GM13976 (cell line): ENCODE measurements at places on chromosomes 12 and 14.

GRCh38 chr12:53196486-53196885 is 10.6 kb downstream of the ITGB7 start:
- no peak for DNase-seq

GRCh38 chr14:101075801-101076413 is 172.4 kb upstream of the RTL1 start:
- DNase-seq, result no peak

DNA sequence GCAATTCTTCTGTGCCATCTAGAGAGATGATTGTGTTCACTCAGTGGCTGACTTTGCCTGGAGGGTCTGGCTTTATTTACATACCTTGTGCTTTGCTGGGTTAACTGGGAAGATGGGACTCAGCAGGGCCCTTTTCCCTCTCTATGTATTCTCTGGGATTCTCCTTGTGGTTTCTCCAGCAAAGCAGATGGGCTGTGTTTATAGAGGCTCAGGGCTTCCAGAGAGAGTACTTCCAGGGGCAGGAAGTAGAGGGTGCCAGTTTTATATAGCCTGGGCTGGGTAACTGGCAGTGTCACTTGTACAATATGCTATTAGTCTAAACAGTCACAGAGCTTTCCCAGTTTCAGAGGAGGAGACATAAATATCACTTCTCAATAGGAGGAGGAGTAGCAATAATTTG is 509.9 kb downstream of the DIO2 start:
- DNase-seq, result no peak

- DNase-seq, result peak; percentile 59
Observed at GRCh38 chr12:110314308-110314707, 33.3 kb downstream of the ATP2A2 start.

GRCh38 chr12:69898236-69898635 is 73.2 kb downstream of the MYRFL start:
- DNase-seq, result no peak

DNA sequence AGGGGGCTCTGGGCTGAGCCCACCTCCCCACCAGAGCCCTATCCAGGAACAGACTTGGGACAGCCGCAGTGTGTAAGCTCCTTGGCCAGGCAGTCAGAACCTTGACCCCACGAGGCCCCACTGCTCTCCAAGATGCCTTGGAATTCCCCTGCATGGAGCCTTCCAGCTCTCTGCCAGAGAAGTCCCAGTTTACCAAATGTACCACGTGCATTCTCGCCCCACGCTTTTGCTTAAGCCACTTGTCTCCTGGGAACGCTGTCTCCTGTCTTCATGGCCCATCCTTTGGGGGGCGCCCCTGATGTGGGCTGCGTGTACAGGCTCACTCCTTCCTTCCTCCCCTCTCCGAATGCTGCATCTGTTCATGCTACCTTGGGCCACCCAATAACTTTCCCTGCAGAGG is 7.9 kb downstream of the FAIM2 start:
- no peak for DNase-seq

DNA sequence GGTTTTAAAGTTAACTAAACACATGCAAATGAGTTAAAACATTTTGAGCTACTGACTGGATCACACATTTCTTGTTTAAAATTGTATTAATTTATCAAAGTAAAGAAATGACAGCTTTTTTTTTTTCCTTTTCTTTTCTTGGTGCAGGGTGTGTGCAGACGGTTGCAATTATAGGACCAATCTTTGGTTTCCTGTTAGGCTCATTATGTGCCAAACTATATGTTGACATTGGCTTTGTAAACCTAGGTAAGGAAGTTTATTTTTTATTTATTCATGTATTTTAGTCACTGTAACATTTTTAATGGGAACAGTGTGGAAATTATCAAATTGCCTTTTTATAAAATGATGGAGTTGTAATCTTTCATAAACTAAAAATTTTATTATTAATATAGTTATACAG is 21.9 kb downstream of the SLCO1C1 start:
- DNase-seq, result no peak

- no peak for DNase-seq
Observed at GRCh38 chr12:46667551-46667950, 158.2 kb downstream of the SLC38A4 start.

GRCh38 chr14:53942970-53943750 is 13.5 kb downstream of the BMP4 start:
- no peak for DNase-seq

DNA sequence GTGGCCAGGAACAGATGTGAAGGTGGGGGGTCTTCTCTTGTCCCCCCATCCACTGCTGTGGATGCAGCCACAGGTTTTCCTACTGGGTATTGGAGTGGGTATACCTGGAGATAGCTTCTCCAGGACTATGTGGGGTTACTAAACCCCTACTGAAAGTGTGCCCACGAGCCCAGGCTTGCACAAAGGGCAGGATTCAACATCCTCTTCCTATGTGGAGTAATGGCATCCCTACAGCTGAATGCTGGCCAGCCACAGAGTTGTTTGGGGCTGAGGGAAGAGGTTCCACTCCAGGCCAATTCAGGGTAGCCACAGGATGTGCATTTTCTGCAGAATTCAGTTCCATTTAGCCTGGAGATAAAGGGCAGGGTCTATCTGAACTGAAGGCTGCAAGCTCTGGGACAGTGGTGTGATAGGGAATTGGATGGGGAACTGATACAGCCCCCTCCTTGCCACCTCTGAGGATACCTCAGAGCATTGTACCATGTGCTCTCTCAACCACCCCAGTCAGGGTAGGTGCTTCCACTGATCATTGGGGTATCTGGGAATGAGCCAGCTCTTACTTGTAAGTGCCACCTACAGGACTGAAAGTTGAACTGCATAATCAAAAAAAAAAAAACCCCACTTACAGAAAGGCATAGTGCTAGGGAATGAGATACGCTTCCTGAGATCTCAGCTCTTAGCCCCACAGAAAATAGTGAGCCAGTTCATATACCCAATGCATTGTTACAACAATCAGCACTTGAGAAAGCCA is 187.1 kb downstream of the KITLG start:
- DNase-seq, result no peak

GRCh38 chr12:131432532-131433260 is 278.2 kb upstream of the SFSWAP start:
- peak; percentile 85 for DNase-seq

DNA sequence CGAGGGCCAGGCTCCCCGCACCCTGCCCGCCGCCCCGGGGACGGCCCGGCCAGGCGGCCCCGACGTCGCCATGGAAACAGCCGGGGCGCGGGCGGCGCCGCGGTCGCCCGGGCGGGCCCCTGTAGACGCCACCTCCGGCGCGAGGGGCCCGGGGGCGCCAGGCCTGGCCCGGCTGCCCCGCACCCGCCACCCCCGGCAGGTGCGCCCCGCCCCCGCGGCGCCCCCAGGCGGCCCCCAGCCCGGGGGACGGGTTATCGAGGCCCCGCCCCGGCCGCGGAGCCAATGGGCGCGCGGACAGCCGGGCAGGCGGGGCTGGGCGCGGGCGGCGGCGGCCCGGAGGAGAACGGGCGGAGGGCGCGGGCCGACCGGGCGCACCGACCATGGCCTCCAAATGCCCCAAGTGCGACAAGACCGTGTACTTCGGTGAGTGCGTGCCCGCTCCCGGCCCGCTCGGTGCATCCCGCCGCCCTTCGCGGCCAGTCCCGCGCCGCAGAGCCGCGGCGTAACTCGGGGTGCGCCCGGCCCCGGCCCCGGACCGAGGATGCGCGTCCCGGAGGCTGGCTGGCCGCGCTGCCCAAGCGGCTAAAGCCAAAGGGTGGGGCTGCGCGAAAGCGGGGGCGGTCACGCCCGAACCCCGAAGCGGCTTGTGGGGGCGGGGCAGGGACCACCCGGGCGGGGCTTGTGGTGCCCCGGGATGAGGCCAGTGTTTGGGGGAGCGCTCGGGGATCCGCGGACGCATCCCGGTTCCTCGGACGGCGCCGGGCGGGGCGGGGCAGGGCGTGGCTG is at the start of gene CRIP2:
Gene CRIP2 (plus strand): TSS at position 339 of the 786 bp plus-strand sequence. CDS start 42 bp downstream, at position 381.
- DNase-seq, result peak; percentile 86

GRCh38 chr14:78519863-78520262 is 349.7 kb downstream of the NRXN3 start:
- DNase-seq, result peak; percentile 15

- DNase-seq, result no peak
Observed at GRCh38 chr12:21801522-21802288, 27.2 kb upstream of the KCNJ8 start.

DNA sequence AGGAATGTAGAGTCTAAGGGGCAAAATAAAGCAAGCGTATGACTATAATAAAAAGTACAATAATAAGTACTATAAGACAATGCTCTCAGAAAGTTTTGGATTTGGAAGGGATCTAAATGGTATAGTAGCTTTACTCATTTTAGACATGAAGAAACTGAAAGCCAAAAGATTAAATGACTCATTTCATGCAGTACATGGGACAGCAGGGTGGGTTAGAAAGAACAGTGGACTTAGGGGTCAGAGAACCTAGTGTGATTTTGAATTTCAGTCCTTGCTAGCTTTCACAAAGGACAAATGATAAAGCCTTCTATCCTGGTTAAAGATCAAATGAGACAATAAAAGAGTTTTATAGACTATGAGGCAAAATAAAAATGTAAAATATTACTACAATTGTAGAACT is 6.8 kb upstream of the LEMD3 start:
- peak; percentile 34 for DNase-seq

GRCh38 chr12:2289525-2289924 is 236.7 kb downstream of the CACNA1C start:
- no peak for DNase-seq

GRCh38 chr14:84351646-84352045 is 1178.3 kb upstream of the FLRT2 start:
- DNase-seq, result no peak

DNA sequence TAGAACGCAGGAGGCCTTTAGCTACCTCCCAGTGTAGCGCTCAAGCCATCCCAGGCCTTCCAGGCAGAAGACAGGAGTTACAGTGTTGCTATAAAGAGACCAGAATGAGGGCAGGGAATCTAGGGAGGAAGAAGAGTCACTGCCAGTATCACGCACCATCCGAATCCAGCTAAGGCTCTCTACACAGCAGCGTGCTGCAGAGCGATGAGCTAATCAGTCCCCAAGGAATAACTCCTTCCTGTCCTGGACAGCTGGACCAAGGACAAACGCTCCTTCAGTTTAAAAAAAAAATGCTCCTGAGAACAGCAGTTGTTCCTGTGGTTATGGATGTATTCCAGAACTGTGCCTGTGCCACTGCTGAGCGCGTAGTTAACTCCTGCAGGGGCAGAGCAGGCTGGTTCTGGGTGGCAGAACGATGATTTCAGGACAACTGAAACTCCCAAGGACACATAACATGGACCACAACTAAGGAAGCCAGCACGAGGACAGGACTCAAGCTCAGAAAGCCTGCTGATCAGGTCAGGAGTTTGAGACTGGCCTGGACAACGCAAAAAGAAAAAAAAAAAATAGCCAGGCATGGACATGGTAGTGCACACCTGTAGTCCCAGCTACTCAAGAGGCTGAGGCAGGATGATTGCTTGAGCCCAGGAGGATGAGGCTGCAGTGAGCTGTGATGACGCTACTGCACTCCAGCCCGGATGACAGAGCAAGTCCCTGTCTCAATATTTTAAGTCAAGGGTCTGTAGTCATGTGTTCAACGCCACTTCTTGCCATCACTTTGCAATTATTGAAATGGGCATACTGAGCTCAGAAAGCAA is 2.6 kb downstream of the IFFO1 start:
- no peak for DNase-seq

- DNase-seq, result no peak
Observed at GRCh38 chr12:70919597-70920035, 922 bp downstream of the PTPRR start.

- no peak for DNase-seq
Observed at GRCh38 chr12:127130506-127131124, 1136.4 kb upstream of the TMEM132C start.

DNA sequence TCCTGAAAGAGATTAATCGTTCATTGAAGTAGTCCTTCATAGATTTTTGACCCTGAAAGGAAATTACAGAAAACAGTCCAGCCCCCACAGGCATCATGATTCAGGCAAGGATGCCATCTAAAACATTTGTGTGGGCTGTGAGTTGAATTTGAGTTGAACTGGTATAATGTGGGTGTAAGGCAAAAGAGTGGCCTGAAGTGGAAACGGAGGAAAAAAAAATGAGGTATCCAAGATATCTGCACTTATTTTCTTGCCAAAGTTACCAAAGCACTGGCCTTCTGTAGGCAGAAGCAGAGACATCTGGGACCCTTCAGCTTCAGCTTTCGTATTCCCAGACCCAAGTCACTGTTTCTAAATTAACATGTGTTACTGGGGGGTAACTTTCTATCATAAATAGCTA is 105.1 kb upstream of the DIO2 start:
- DNase-seq, result no peak

DNA sequence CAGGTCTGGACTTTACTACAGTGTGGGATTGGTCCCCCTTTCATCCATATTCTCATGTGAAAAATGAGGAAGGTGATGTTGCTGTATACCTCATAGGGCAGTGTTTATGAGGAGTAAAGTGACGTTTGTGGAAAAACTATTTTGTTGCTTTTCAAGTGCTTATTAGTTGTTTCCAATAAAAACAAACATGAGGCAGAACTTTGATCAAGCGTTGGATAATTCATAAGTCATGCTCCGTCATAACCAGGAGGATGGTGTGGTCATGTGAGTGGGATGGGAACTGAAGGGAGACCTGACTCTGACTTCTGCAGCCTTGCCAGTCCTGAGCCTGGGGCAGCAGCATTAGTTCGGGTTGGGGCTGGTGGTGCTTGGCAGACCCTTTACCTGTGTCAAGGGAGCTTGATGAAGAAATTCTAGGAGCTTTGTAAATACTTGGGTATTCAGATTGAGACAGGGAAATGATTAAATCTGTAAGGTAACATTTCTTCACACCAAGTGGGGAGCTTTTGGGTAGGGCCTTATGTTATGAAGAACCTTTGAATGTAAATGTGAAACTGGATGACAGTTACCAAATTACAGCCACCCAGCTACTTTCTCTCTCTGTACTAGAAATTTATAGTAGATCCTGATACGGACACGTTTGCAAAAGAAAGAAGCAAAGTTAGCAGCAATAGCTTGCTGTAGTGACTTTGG is 462.4 kb upstream of the RGS6 start:
- peak; percentile 31 for DNase-seq

GRCh38 chr14:67555518-67556090 is 22.5 kb downstream of the PLEKHH1 start:
- DNase-seq, result no peak

GRCh38 chr14:49930720-49931119 is 37.8 kb downstream of the ARF6 start:
- no peak for DNase-seq

DNA sequence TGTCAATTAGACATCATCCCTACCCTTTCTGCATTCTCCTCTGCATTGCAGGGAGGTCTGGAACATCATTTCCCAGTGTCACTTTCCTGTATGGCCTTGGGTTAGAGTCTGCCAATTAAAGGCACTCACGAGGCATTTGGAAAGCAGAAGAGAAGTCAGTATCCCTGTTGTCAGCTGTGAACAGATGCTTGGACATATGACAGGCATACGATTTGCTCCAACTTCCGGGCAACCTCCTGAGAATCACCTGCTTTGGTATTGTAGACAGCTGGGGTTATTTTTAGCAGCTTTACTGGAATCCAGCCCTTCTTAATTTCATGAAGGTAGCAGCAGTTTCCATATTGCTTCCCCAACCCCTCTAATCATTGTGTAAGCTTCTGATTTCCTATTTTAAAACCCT is 88.7 kb upstream of the DHRS4 start:
- DNase-seq, result no peak
